ENCODE measurements at places on chromosomes 1 and 21. TPM values are rescaled to one million over a fixed set of nuclear protein-coding genes. Genes with fewer than 3 reads are reported as not detected.
A peak's percentile ranks its signal among the peaks of the same experiment; 100 is the strongest.

DNA sequence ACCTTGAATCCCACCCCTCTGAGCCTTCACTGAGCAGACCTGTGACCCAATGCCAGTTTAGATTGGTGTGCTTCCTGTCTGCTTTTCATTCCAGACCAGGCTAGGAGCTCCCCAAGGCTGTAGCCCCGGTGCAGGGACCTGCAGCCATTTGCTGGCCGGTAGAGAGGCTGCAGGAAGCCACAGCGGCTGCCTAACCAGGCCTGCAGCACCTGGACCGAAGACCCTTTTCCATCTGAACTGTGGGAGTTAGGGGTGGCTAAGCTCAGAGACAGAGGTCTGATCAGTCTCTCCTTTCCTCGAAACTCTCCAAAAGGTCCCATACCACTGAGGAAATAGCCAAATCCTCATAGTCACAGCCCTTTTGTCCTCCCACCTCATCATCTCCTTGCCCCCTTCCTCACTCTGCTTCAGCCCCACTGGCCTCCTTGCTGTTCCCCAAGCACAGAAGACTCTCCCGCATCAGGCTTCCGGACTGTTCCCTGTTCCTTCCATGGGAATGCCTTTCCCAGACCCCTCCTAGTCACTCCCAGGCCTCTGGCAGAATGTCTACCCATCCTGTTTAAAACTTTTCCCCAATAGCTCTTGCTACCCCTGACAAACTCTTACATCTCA lies 674 bp upstream of the TTC4 start:
- no peaks in the 10 kb centered on the region for H3K36me3 ChIP-seq
- peaks cover 3% of the 10 kb centered on the region for H3K27me3 ChIP-seq
- DNase-seq, result no peak
- H3K4me1 ChIP-seq, result peaks cover 24% of the 10 kb centered on the region
- peak overlapping the region; percentile 88 for H3K27ac ChIP-seq

DNA sequence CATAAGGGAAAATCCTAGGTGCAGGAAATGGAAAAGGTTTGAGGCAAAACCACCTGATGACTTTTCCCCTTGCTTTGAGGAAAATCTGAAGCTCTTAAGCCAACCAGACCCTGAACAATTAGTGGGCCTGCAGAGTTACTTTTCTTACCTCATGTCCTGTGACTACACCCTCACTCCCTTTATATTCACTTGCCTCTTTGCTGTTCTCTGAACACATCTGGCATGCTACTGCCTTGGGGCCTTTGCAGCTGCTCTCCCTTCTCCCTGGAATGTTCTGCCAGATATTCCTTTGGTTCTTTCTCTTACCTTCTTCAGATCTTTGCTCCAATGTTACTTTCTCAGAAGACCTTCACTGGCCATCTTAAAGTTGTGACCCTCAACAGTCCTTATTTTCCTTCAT lies 21.8 kb downstream of the RPTN start:
- H3K4me3 ChIP-seq, result no peak overlapping the region
- H3K27ac ChIP-seq, result no peak overlapping the region
- peaks cover 54% of the 10 kb centered on the region for H3K27me3 ChIP-seq
- no peak for DNase-seq
- no peaks in the 10 kb centered on the region for H3K4me1 ChIP-seq

GRCh38 chr1:244224487-244225430 lies 173.7 kb downstream of the ZBTB18 start:
- H3K36me3 ChIP-seq, result no peaks in the 10 kb centered on the region
- H3K4me1 ChIP-seq, result peaks cover 5% of the 10 kb centered on the region
- H3K27me3 ChIP-seq, result peaks cover 11% of the 10 kb centered on the region
- no peak overlapping the region for H3K4me3 ChIP-seq
- no peak for DNase-seq

Gene SPRR2A
- total RNA-seq, result not detected

Gene FOXD2
- 0.71 TPM for total RNA-seq

Gene NPL
- total RNA-seq, result 6.2 TPM
